Cardiac fibroblast (primary cell): ENCODE measurements at places on chromosomes 3 and 15.

DNA sequence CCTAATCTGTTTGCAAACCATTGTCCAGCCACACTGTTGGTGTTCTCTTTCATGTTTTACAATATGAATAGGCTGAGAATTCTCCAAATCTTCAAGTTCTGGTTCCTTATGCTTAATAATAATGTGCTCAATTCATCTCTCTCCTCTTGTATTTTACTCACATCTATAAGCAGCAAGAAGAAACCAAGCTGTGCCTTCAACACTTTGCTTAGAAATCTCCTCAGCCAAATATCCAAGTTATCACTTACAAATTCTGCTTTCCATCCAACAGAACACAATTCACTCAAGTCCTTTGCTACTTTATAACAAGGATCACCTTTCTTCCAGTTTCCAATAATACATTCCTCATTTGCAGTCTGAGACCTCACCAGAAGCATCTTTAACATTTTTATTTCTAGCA is 117.5 kb downstream of the LRRC28 start:
- no peak for DNase-seq

DNA sequence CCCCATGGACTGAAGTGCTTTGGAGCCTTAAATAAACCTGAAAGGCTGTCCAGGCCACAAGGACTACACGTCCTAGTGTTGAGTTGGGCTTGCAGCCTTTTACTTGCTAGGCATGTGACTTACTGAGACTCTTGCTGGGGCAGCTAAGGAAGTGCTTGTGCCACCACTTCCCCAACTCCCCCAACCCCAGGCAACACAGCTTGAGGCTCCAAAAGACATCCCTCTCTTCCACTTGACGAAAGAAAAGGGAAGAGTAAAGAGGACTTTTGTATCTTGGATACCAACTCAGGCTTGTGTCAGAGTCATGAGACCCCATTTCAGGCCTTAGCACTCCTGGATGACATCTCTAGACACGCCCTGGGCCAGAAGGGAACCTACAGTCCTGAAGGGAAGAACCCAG is 109.8 kb downstream of the XRN1 start:
- no peak for DNase-seq

- peak; percentile 26 for DNase-seq
These were observed 377.0 kb downstream of the PLCL2 start for GRCh38 chr3:17261627-17262369.

GRCh38 chr3:119211193-119211592 is 29.5 kb downstream of the B4GALT4 start:
- no peak for DNase-seq

- DNase-seq: peak; percentile 17
These were observed 28.2 kb downstream of the POC1A start for GRCh38 chr3:52126036-52126435.

DNA sequence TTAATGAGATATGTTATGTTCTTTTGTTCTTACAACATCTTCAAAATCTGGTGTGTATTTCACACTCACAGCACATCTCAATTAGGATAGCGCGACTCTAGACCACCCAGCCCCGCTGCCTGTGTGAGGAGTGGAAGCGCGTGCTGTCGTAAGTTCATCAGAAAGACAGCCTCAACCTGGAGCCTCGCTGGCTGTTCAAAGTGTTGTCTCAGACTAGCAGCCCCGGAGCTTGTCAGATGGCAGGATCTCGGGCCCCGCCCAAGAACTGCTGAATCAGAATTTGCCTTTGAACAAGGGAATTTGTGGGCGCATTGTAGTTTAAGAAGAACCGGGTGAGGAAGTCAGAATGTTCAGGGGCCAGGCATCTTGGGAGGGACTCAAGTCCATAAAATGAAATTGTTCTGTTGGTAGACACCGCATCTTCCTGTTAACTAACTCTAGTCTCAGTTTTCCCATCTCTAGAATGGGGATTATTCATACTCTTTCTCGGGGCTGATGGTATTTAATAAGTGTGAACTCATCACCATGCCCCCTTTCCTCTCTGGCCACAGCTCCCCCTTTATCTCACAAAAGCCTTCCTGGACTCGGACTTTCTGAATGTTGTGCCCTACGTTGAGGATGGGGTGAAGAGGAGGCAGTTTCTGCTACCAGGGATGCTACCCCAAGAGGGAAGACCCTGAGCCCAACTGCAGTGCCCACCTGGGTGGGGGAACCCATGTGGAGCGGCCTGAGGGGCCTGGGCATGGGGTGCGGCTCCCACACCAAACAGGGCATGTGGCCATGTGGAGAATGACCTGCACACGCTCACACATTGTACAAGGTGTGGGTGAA is 40.4 kb downstream of the BHLHE40 start:
- DNase-seq: no peak

DNA sequence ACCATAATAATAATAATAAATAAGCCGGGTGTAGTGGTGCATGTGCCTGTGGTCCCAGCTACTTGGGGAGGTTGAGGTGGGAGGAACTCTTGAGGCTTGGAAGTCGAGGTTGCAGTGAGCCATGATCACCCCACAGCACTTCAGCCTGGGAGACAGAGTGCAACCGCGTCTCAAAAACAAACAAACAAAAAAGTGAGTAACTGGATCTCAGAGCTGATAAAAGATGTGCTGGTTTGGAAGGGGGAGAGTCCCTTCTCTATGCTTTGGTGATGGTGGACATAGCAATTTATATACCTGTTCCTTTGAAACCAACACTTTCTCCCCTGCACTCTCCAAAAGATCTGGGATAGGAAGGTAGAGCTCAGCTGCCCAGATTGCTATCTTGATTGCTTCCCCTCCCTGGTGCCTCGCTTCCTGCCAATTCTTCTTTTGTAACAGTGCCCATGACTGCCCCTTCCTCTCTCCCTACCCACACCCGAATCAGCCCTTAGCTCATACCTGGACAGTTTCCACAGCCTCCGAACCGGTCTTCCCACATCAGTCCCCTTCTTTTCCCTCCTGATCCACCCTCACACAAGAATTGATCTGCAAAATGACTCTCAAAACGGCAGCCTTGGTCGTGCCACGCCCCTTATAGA is 55.1 kb upstream of the UBE2E1 start:
- DNase-seq: no peak

- no peak for DNase-seq
These were observed 584 bp upstream of the LARS2 start for GRCh38 chr3:45387636-45388348.
